ENCODE measurements at places on chromosomes 12 and 14.

DNA sequence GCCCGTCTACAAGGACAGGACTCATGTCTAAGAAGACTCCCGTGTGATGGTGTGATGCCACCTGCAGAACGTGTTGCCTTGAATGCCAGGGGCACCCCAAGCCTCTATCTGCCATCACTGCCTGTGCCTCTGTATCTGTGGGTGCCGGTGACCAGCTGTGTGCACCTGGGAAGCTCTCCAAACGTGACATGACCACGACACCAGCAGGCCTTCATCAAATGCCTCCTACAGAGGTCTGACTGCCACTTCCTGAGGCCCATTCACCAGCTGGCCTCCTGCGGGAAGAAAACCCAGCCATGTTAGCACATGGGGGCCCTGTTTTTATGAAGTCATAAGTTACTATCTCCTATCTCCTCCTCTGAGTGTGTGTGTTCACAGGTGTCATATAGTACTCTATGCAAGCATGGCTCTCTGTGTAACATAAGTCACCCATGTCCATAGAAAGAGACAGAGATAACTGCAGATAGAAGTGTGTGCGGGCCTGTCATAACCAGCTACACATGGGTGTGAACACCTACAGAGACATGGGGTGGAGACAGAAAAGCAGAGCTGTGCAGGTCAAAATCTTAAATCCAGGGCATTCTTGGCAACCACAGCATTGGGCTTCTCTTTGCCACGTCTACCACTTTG is 18.3 kb upstream of the SERPINA4 start:
- DNase-seq = no peak

GRCh38 chr12:127275416-127275815 is 991.6 kb upstream of the TMEM132C start:
- DNase-seq = no peak

- DNase-seq = peak; percentile 24
Observed at GRCh38 chr14:51333901-51334521, 94.0 kb downstream of the TMX1 start.

DNA sequence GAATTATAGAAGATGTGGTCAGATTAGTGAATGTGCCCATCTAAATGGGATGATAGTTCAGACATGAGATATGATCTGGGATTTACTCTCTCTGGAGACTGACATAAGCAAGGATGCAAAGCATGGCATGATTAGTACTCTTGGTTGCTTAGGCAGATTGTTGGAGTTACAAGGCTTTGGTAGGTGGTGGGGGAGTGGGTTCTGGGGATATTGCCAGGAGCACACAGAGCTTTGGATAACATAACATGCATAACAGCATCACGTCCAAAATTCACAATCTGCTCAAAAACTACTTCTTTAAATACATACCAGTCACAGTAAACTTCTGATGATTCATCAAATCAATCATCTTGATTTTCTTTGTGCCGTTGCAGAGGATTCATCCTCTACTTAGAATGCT is 287.4 kb downstream of the ACSS3 start:
- DNase-seq = no peak

GRCh38 chr12:4221258-4221620 is 52.3 kb upstream of the CCND2 start:
- DNase-seq = no peak

DNA sequence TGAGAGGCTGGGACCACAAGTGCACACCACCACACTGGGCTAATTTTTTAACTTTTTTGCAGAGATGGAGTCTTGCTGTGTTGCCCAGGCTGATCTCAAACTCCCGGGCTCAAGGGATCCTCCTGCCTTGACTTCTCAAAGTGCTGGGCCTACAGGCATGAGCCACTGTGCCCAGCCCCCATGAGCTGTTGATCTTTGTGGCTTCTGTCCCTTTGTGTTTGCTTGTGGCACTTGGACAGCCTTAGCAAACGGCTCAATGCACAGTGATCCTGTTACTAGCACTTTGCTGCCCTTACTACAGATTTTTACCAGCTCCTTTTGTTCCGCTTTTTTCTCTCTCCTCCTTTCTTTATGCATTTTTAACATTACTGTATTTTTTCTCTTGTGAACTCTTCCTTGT is 25.3 kb upstream of the EVL start:
- DNase-seq = no peak

- DNase-seq = no peak
Observed at GRCh38 chr14:80554139-80554538, 342.8 kb upstream of the DIO2 start.

GRCh38 chr12:88993651-88994050 is 358.6 kb downstream of the DUSP6 start:
- DNase-seq = peak; percentile 64

DNA sequence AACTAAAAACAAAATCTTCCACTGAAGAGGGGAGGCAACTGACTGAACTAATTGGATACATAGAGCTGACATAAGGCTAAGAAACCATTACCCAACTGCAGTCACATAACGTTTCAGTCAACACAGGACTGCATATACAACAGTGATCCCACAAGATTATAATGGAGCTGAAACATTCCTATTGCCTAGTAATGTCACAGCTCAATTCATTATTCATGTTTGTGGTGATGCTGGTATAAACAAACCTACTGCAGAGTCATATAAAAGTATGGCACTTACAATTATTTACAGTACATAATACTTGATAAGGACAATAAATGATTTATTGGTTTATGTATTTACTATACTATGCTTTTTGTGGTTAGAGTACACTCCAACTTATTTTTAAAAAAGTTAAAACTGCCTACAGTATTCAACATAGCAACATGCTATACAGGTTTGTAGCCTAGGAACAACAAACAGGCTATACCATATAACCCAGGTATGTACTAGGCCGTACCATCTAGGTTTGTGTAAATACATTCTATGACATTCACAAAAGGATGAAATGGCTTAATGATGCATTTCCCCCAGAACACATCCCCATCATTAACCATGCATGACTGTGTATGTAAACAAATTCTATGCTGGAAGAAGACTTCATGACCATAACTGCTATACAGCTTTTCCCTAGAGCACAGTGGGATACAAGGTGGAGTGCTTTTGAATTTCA is 4.3 kb downstream of the NAP1L1 start:
- DNase-seq = no peak
